ENCODE measurements at places on chromosomes 3 and 15.

DNA sequence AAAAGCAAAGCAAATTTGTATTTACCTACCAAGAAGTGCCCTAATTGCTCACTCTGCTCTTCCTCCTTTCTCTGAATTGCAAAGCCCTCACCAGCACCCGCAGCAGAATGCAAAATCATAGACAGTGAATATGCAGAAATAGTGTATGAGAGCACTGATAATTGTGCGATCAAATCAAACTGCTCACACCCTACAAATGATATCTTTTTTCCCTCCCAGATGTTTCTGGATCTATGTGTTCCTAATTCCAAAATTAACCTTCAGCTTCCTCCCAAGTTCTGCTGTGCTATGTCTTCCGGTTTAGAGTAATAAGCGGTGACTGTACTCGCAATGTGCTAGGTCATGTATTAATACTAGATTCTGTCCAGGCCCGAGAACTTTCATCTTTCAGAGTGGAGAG, 3.4 kb downstream of the GHSR start:
- no peak for DNase-seq

DNA sequence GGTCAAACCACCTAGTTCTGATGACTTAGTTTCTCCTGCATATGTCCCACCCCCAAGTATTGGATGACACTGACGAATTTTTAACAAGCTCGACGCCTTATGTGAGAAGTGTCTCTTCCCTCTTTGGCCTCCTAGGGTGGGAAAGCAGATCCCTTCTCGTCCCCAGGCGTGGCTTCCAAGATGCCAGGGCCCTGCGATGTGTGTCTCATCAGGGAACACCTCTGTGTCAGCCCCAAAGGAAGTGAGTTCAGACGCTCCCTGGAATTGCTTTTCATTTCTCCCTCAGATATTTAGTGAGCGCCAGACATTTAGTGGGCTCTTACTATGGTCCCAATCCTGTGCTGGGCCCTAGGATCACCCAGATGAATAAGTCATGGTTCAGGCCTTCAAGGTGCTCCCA, 212.7 kb upstream of the NR2E3 start:
- DNase-seq = no peak

DNA sequence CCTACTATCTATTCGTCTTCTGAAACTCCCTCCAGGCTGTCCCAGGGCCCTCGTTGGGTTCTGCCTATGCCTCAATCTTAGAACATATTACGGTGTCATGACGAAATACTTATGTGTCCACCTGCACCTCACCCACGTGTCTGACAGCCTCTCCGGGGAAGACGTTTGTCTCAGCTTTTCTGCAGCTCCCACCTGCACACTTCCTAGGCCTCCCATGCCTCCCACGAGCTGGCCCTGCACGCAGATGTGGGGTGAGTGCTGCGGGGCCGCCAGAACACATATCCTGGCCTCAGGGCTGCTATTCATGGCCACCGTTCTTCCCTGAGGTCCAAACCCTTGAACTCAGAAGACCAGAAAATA, 7.1 kb upstream of the MUSTN1 start:
- DNase-seq = no peak

- no peak for DNase-seq
Measured at GRCh38 chr3:184568924-184569829, 7.6 kb downstream of the EPHB3 start.

- DNase-seq = no peak
Measured at GRCh38 chr3:127815001-127815400, 7.3 kb downstream of the MGLL start.

DNA sequence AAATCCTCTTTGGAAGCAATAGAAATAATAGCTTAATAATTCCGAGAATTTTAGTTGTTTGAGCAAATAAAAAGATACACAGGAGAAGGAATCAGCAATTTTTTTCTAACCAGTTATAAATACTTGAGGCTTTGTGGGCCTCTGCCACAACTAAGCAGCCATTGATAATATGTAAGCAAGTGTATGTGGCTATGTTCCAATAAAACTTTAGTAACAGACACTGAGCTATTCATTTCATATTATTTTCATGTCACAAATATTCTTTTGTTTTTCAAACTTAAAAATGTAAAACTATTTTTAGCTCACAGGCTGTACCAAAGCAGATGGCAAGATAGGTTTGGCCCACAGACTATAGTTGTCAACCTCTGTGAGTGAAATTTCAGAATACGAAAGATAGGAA, 85.7 kb downstream of the MSL2 start:
- DNase-seq = no peak

DNA sequence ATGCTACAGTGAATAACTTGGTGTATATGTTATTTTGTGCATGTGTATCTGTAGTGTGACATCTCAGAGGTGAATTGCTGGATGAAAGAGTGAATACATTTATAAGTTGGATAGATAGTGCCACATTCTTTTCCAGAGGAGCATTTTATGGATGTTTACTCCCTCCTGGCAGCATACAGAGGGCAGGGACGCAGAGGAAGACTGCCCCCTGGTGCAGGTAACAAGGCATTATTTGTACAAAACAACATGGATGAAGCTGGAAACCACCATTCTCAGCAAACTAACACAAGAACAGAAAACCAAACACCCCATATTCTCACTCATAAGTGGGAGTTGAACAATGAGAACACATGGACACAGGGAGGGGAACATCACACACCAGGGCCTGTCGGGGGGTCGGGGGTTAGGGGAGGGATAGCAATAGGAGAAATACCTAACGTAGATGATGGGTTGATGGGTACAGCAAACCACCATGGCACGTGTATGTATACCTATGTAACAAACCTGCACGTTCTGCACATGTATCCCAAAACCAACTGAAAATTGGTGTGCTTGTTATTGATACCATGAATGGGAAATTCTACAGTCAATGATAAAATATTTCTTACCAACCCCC, 57.9 kb upstream of the CTXND1 start:
- no peak for DNase-seq

GRCh38 chr3:154616298-154616697, 186.3 kb upstream of the GPR149 start:
- no peak for DNase-seq

GRCh38 chr15:73237910-73238309, 130.8 kb downstream of the HCN4 start:
- no peak for DNase-seq

DNA sequence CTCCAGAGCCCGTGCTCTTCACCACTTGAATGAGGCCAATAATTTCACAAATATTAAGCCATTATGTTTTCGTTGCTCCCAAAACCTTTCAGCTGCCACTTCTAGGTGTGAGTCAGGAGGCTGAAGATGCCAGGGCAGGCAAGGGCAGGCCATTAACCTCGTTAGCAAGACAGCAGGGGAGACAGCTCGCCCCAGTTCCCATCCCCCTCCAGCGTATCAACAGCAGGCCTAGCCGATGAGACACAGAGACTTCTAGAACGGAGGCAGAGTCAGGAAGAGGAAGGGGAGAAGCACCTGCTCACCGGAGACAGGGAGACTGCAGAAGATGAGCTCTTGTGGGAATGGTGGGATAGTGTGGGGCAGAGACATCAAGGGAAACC, 28.0 kb upstream of the PLA2G4E start:
- DNase-seq = no peak

GRCh38 chr3:5140839-5141238, 18.7 kb downstream of the ARL8B start:
- no peak for DNase-seq

- no peak for DNase-seq
Measured at GRCh38 chr15:40594429-40594836, 384 bp downstream of the KNL1 start.

- no peak for DNase-seq
Measured at GRCh38 chr3:175857666-175858270, 998.6 kb downstream of the NAALADL2 start.

DNA sequence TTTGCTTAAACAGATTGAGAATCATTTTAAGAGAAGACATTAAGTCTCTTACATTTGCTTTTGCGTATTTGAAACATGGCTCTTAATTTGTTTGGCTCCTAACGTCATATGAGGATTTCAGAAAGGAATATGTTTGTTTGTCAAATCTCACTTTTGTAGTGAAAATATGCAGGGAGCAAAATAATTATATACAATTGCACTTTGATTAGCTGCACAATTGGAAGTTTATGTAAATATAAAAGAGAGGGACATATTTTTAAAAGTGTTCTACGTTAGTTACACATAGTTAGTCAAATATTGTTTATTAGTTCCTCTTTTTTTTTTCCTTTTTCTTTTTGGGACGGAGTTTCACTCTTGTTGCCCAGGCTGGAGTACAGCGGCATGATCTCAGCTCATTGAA, 42.7 kb upstream of the GOLIM4 start:
- no peak for DNase-seq

DNA sequence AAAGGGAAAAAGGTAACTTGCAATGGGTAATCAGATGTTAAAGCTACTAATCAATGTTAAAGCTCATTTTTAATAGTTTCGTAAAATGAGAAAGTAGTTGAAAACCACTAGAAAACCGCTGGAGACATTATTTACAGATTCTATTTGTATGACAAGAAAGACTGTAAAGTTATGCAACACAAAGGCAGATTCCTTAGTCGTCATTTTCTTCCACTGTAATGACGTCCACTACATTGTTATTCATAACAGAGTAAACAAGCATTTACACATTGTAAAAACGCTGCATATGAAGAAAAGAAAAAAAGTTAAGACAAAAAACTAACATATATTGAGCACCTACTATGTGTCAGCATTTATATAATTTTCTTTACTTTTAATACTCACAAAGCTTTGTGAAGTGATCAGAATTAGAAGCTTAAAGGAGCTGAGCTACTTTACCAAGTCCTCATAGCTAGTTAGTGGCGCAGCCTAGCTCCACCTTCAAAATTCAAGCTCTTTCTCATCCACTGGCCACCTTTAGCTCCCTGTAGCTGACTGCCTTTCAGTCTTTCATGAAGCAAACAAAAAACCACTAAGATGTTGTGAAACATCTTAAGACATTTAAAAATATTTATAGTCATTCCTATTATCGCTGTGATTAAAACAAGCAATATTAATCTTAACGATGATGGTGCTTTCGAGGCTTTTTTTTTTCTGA, 100.1 kb upstream of the CDIN1 start:
- DNase-seq = no peak

- no peak for DNase-seq
Measured at GRCh38 chr3:67723863-67724262, 69.5 kb upstream of the SUCLG2 start.

- no peak for DNase-seq
Measured at GRCh38 chr3:163776743-163777142, 1301.6 kb downstream of the SI start.

- no peak for DNase-seq
Measured at GRCh38 chr15:59522988-59523461, 85.0 kb downstream of the FAM81A start.

GRCh38 chr3:146746190-146746589, 141.0 kb upstream of the PLSCR5 start:
- DNase-seq = no peak

Measured in stimulated activated CD4-positive, alpha-beta T cell treated with anti-CD3 and anti-CD28 coated beads, Interleukin-12 subunit alpha, Interleukin-12 subunit beta, amount 100 ng/mL, for 48 hours (primary cell).